ENCODE measurements at places on chromosomes 13 and 19.

GRCh38 chr13:98050041-98050466 lies 92.8 kb upstream of the FARP1 start:
- DNase-seq, result no peak

- DNase-seq, result no peak
These were observed 106.4 kb downstream of the AKAP11 start for GRCh38 chr13:42378383-42378780.

DNA sequence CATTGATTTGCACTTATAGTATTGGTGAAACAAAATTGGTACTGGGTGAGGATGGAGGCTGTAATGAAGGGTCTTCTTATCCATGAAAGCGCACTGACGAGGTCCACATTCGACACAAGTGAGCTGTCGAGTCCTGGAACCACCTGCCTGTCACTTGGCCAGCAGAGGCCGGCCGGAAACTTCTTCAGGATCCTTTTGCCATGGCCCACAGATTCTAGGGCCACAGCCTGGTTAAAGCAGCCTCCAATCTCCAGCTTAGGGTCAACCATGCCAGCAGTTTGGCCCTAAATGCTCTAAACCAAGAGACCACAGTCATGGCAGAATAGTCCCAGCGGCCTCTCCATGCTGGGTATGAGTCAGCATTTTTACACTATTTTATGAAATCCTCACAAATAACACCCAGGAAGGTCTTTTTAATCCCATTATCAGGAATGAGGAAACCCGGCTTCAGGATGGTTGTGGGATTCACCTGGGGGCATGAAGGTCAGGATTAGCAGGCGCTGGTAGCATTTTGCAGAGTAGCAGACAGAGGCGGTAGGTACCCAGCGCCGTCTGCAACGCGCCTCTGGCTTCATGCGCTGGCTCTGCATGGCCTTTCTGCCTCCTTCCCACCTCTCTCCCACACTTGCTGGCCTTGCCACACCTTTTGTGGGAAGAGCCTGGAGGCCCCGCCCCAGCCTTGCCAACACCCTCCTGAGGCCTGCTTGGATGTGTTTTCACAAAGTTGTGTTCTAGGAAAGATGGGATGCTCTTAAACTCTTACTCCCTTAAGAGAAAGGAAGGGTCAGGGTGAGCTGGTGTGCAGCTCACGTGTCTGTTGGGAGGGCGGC lies 15.2 kb downstream of the GAS6 start:
- no peak for DNase-seq

GRCh38 chr19:47111006-47111621 lies 2.5 kb downstream of the ZC3H4 start:
- peak; percentile 47 for DNase-seq

DNA sequence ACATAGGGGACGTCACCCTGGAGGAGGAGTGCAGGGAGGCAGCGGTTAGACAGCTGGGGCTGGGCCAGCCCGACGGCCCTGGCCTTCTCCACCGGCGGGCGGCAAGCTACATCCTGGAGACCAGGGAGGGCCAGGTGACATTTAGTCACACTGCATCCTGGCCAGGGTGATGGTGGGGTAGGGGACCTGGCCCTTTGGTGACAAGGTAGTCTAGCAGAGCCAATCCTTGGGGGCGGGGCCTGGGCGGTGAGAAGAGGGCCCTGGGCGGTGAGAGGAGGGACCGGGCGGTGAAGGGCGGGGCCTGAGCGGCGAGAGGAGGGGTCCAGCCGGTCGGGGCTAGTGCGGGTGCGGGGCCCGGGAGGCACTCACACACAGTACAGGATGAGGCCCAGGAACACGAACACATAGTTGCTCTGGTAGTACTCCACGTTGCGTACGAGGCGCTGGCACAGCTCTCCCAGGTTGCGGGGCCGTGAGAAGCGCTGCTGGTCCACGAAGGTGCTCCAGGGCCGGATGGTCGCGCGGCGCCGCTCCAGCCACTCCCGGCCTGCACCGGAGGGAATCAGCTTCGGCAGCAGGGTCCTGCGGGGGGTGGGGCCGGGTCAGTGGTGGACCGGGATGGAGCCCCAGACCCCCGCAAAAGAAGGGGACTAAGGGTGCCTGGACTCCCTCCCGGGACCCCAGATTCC lies 610 bp downstream of the RABAC1 start:
- DNase-seq, result peak; percentile 76

DNA sequence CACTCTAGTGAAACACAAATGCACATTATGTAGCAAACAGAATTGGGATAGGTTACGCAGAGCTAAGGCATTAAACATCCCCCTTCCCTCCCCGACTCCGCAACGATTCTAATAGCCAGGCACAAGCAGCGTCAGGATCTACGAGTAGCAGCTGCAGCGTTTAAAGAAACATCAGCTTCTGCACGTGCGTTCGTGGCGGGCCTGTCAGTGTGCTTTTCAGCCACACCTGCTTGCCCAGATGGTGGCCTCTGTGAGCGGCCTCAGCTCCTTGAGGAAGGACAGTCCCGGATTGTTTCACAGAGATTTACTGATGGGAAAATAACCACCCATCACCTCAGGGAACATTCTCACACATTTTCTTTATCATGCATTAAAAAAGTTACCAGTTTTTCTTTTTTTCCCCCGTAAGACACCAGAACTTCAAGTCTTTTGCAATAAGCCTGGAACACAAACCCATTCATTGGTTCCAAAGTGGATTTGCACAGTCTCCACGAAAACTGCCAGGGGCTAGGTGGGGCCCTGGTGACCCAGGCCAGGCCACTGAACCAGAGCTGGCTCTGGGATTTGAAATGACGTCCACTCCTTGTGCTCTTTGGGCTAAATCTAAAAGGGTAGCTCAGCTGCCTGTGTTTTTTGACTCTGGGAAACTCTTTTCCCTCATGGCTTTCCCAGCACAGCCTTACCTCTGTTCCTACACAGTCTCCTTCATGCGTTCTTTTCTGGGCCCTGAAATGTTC lies 325.5 kb downstream of the KCNRG start:
- no peak for DNase-seq

GRCh38 chr19:43765109-43765876 lies 10.5 kb upstream of the SMG9 start:
- peak; percentile 77 for DNase-seq

DNA sequence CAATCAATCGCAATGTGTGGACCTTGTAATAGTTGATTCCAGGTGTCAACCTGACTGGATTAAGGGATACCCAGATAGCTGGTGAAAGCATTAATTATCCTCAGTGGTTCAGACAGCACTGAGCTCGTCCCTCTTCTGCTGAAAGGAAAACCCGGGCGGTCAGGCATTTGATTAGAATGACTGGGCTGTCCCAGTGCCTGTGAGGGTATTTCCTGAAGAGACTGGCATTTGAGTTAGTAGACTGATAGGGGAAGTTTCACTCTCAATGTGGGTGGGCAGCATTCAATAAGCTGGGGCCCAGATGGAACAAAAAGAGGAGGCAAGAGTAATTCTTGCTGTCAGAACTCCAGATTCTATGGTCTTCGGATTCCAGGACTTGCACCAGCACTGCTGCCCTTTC lies 31.9 kb downstream of the KPNA3 start:
- no peak for DNase-seq

DNA sequence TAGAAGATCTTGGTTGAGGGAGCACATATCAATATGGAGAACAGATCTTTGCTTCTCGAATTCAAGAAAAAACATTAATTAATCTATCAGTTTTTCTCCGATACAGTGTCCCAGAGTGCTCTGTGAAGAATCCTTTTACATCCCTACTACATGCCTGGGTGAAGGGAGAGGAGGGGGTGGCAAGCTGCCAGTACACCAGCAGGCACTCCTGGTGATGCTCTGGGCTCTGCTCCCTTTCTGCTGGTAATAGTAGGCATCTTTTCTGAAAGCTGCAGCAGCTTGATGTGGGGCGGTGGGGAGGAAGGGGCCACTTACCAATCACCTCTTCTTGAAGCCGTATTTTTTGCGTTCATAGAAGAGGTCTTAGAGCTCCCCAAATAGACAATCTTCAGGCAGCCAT lies 30.7 kb downstream of the PBX4 start:
- no peak for DNase-seq

GRCh38 chr13:23876265-23876664 lies 12.9 kb downstream of the MIPEP start:
- DNase-seq, result no peak

DNA sequence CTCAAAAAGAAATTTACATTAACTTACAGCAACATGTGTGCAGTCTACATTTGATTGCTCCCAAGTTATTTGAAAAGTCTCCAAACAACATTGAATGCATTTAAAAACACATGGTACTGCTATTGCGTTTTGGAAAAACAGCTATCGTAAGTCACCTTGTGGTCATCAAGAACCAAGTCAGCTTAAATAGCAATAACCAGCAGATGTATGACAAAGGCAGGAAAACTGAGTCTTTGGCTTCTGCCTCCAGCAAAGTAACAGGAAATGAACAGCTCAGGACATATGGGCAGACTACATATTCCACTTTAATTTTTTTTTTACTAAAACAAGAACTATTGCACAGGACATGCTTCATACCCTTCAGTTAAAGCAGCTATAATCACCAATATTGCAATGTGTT lies 580.6 kb upstream of the SPRY2 start:
- DNase-seq, result no peak

DNA sequence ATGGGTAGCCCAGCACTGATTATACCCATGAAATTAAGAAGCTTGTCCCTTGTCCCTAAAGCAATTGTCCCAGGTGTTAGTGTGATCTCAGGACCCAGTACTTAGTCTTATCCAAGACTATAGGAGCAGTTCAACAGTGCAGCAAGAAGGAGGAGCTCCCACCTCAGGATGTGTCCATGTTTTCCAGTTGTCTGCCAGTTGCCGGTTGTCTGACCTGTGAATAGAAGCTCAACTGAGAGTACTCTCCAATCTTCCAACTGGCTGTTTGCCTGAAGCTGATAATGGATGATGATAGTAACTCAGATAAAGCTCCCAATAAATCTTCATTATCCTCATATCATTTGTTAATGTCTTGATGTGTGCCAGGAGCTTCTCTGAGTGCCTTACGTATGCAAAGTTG lies 107.2 kb upstream of the HTR2A start:
- no peak for DNase-seq

- no peak for DNase-seq
These were observed 38.9 kb upstream of the AMER2 start for GRCh38 chr13:25210842-25211569.

DNA sequence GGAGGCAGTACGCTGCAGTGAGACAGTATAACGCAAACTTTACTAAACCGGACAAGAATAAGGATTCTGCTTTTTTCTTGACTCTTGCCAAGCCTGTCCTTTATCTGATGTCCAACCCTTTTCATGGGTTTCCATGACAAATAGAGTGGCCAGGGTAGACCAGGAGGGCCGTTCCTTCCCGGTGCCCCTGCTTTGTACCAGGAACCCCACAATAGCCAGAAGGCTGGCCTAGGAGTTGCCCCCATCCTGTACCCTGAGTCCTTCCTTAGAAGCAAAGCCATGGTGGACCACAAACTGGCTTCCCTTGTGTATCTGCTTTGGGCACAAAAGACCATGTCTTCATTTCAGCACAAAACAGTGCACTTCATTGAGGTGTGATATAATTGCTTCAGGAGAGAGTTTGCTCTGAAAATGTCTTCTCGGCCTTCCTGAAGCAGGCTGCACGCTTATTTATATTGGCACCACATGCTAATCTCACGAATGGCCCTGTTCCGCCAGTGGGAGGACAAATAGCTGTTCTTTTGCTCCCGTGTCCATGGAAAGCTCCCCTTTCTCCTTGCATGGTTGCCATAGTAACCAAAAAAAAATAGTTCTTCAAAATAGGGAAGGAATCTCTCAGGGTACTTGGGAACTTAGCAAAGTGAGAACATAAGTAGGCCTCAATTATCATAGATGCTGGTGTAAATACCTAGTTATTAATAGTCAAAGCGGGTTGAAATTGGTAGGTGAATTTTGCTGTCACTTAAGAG lies 222.1 kb downstream of the ZIC5 start:
- DNase-seq, result no peak

GRCh38 chr19:47305309-47305751 lies 4.3 kb upstream of the C5AR1 start:
- DNase-seq, result peak; percentile 59

- no peak for DNase-seq
These were observed 67.1 kb downstream of the NUFIP1 start for GRCh38 chr13:44921931-44922758.

DNA sequence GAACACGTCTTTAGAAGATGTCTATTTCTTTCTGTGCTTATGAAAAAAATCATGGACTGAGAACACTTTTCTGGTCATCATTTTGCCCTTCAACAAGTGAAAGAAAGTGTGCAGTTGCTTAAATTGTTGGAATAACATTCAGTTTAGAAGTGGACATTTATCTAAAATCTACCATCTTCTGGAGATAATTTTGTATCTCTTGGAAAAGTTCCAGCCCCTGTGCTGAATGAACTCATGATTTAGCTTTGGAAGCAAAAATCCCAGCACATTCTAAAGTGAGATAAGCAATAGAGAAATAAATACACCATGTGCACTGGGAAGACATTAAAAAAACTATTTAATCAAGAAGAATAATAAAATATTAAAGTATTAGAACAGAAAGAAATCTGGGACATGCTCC lies 1420.8 kb upstream of the SLC10A2 start:
- no peak for DNase-seq

- no peak for DNase-seq
These were observed 617.2 kb downstream of the DCT start for GRCh38 chr13:93862259-93862658.
